ENCODE measurements at places on chromosomes 2 and 18.

DNA sequence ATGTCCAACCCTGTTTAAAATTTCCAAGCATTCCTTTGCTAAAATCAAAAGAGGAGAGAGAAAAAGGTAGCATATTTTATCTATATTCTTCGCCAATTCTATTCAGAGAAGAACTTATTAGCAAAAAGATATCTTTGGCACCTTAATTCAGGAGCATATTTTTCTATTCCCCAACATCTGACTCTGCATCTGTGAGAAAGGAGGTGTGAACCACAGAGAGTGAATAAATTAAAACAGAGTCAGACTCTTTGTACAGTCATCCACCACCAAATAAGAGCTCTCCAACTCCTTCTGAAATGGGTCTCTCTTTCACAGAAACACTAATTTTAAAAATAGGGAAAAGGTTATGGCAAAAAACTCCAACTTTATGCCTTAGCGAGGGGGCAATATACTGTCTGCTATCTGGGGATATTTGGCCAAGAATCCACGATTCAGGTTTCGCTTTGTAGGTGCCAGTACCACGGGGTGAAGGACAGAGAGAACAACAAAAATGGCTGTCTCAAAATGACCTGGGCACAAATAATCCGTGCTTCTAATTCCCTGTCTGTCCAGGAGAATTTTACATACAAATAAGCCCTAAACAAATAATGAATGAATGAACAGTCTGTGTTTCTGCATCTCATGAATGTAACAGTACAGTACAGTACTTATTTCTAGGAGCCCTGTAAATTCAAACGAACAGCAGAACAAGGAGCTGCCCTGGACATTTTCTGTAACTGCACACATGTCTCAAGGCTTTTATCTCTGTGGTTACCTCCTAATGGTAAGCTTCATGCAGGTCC is 43.4 kb downstream of the EPB41L3 start:
- no peak for DNase-seq

GRCh38 chr2:236317938-236318396 is 53.8 kb upstream of the ASB18 start:
- no peak for DNase-seq

GRCh38 chr2:172196768-172197431 is 94.2 kb upstream of the DLX2 start:
- DNase-seq, result peak; percentile 10

DNA sequence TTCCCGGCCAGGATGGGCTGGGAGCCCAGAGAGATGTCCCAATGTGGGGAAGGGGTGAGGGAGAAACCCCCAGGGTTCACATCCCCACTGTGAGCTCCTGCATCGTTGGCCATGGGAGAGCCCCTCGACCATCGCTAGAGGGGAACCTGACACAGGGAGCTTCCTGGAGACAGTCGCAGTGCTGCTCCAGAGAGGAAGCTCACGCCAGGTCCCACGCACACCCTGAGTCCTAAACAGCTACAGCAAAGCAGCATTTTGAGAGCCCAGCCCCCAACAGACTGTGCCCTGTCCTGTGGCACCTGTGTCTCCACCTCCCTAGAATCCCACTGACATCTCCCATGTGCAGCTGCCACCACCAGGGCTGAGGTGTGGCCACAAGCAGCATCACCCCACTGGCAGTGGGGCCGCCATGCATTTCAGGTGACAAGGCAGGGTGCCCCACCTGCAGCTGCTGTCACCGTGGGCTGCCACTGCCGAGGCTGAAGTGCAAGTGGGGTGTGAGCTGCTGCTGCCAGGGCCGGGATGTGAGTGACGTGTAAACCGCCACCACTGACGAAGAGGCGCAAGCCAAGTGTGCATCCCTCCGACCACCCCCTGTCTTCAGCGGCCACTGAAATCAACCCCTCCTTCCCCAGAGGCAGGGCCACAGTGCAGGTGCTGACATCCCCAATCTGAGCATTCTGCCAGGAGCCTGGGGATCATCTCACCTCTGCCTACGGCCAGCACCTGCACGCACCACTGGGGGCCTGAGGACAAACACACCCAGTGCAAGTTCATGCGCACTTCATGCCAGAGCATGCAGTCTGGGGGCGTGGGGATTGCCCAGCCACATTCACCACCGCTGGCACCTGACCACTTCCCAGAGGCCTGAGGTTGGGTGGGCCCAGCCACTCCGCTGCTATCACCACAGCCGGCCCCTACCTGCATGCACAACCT is 467.7 kb upstream of the SALL3 start:
- DNase-seq, result no peak

GRCh38 chr2:29412197-29412925 is 297.1 kb downstream of the CLIP4 start:
- no peak for DNase-seq

GRCh38 chr18:41938445-41938844 is 16.6 kb upstream of the PIK3C3 start:
- peak; percentile 96 for DNase-seq

- peak; percentile 48 for DNase-seq
Observed at GRCh38 chr2:203673933-203674332, 32.5 kb upstream of the CD28 start.

DNA sequence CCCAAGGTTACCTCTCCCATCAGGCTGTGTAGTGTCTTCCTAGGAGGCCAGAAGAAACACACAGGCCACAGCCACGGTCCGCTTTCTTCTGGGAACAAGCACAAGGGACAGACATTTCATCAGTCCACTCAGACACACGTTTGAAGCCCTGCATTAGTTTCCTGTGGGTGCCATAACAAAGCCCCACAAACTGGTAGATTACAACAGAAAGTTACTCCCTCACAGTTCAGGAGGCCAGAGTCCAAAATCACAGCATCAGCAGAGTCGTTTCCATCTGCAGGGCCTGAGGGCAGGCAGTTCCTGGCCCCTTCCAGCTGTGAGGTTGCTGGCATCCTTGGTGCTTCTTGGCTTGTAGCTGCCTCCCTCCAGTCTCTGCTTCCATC is 8.8 kb upstream of the PRLH start:
- DNase-seq, result no peak

- no peak for DNase-seq
Observed at GRCh38 chr2:14923820-14924580, 291.5 kb downstream of the LRATD1 start.

GRCh38 chr2:111244864-111245263 is 124.2 kb downstream of the BCL2L11 start:
- no peak for DNase-seq

GRCh38 chr2:73776869-73777519 is 2.9 kb downstream of the DUSP11 start:
- peak; percentile 18 for DNase-seq

Data from fibroblast of skin of back (primary cell).